Pulmonary artery endothelial cell (primary cell): ENCODE measurements at places on chromosomes 7 and 10.
A peak's percentile ranks its signal among the peaks of the same experiment; 100 is the strongest.

GRCh38 chr10:28839600-28840007 is 162.3 kb downstream of the BAMBI start:
- no peak for DNase-seq

DNA sequence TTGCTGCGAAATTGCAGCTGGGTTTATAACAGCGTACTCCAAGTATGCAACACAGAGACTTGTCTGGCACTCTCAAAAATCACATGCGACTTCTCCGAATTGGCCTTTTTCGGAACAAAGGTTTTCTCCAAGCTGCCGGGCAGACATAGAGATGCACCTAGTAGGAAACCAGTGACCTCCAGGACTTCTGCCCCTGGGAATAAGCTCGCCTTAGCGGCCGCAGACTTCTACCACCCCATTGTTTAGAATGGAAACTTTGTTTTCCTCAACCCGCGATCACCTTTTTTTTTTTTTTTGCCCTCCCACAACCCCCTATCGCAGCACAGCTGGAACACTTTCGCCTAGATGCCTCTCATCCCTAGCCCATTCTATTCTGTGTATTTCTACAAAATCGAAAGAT is 4.9 kb upstream of the HOXA10 start:
- DNase-seq, result no peak

GRCh38 chr7:25260862-25261494 is 32.7 kb upstream of the NPVF start:
- no peak for DNase-seq

DNA sequence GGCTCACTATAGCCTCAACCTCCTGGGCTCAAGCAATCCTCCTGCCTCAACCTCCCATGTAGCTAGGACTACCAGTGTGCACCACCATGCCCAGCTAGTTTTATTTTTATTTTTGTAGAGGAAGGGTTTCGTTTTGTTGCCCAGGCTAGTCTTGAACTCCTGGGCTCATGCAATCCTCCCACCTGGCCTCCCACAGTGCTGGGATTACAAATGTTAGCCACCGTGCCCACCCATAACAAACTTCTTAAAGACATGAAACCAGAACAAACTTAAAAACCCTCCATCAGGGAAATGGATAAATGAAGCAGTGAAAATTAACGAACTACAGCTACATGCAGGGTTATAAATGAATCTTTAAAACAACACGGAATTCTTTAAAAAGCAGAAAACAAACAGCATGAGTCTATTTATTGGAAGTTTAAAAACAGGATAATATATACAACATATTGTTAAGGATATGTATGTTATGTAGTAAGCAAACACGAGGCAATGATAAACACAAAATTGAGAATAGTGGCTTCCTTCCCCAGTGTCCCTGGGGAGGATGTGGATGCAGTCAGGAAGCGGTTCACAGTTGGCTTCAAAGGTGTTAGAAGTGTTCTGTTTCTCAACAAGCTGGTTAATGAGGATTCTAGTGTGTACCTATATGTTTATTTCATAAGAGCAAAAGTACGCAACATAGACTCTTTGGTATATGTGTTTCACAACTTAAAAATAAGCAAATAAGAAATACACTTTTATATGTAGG is 128.2 kb upstream of the IMMP2L start:
- DNase-seq, result no peak

DNA sequence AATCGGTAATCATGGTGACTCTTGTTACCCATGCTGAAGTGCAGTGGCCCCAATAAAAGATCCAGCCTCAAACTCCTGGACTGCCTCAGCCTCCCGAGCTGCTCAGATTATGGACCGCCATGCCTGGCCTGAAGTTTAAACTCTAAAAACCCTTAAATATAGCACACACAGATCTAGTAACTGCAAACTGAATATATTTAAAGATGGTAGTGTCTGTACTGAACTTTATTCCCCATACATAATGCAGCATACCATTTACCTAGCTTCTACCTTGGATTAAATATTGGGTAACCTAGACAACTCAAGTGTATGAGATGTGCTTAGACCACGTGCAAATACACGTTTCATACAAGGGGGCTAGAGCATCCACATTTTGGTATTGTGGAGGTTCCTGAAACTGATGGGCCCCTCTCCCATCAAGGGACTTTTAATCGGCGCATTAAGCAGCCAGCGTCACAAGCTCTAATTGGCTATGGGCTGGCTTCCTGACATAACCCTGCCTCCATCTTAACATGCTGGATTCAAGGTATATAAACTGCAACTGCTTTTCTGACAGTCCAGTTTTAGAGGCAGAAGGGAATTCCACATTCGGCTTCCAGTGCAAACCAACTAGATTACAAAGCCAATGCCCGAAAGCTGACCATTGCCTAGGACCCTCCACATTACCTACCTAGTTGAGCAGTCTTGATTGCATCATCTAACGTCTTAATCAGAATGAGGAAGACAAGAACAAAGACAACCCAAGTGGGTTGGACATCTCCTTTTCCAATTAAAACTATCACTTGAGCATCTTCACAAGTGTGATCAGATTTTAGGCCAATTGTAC is 13.0 kb downstream of the HNRNPA2B1 start:
- no peak for DNase-seq

- DNase-seq, result no peak
Observed at GRCh38 chr10:3747248-3747960, 37.6 kb downstream of the KLF6 start.

GRCh38 chr10:60222047-60222446 is 167.6 kb downstream of the ANK3 start:
- no peak for DNase-seq

DNA sequence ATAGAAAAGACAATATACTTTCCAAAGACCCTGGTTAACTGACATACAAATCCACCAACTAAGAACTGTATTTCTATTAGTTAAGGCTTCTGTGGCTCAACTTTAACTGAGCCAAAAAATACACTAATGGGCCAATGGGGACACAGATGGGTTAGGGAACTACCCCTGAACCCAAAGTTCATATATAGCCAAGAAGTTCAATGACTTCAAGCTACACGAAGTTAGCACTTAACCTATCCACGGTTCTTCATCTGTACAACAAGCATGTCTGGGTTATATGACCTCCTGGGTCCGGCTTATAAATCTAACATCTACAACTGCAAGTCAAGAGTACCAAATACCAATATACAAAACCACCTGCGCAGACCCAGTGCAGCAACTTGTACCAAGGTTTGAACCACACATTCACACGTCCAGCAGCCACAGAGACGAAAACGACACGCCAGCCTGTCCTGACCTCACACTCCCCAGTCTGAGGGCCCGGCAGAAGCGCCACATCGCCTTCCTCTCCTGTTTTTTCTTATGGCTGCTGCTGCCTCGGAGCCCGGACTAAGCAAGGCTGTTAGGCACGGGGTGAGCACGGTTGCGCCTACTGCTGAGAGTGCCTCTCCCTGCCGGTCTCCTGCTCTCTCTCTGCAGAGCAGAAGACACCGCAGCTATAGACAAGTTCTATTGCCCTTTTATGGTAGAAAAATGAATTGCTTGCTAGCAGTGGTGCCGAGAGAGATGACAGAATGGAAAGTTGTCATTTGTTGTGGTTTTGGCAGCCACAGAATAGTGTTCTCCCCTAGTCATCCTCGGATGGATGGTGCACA is 86.3 kb downstream of the RNF216 start:
- DNase-seq, result no peak

GRCh38 chr10:62016623-62017490 is 115.4 kb downstream of the ARID5B start:
- DNase-seq, result no peak

- no peak for DNase-seq
Observed at GRCh38 chr7:83053965-83054364, 108.7 kb downstream of the PCLO start.

DNA sequence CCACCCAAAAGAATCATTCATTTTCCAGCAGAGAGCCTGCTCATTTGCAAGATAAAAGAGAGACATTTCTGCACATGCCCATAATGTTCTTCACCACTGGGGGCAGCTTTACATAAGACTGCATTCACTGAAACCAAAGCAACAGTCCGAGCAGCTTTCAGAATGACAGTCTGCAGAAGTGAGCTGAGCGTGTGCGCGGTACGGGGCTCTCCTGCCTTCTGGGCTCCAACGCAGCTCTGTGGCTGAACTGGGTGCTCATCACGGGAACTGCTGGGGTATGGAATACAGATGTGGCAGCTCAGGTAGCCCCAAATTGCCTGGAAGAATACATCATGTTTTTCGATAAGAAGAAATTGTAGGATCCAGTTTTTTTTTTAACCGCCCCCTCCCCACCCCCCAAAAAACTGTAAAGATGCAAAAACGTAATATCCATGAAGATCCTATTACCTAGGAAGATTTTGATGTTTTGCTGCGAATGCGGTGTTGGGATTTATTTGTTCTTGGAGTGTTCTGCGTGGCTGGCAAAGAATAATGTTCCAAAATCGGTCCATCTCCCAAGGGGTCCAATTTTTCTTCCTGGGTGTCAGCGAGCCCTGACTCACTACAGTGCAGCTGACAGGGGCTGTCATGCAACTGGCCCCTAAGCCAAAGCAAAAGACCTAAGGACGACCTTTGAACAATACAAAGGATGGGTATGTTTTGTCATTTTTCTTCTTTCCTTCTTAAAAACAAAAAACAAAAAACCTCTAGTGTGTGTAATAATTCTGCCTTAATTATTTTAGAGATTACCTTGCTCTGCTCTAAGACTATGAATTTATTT is at the start of gene LRRTM3:
LRRTM3 (plus strand) TSS at position 141 of the 820 bp plus-strand sequence.
- DNase-seq, result peak; percentile 3

- DNase-seq, result no peak
Observed at GRCh38 chr10:116470768-116471415, 43.2 kb downstream of the PNLIPRP3 start.

DNA sequence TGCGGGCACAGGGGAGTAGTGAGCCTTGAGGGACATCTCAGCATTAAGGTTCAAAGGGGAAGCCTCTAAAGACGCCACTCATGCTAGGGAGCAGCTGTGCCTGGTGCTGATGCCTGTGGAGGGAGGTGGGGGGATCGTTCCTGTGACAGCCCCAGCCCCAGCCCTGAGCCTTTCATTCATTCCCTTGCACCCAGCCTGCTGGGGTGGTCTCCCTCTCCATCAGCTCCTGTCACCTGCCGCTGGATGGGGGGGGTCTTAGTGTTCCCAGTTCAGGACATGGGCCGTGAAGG is 11.6 kb downstream of the ZNF316 start:
- DNase-seq, result no peak

- DNase-seq, result no peak
Observed at GRCh38 chr7:157004521-157005455, 5.7 kb downstream of the MNX1 start.

- DNase-seq, result no peak
Observed at GRCh38 chr10:8321990-8322389, 267.5 kb downstream of the GATA3 start.

DNA sequence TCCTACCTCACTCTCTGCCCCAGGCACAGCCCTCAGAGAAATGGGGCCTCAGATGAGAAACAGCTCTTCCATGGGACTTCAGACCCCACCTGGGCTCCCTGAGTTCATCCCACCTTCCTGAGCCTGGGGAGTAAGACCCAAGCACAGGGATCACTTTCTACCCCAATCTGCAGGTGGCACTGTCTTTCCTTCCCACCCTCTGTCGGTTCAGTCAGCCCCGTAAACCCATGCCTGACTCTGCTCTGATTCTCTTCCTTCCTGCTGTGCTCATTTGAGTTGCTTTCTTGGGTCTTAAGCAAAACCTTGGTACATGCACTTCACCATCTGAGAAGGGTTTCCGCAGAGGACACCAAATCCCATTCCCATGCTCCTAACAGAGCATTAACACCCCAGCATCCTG is 306.4 kb upstream of the CDC14C start:
- DNase-seq, result no peak

DNA sequence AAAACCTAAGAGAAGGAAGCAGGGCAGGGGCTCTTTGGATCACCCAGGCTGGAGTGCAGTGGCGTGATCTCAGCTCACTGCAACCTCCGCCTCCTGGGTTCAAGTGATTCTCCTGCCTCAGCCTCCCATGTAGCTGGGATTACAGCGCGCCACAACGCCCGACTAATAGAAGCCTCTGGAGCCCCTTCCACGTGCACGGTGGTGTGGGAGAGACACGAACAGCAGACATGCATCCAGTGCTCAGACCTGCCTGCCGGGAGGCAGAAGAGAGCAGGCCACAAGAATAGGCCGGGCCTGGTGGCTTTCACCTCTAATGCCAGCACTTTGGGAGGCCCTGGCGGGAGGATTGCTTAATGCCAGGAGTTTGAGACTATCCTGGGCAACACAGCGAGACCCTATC is 96.3 kb downstream of the PRPF18 start:
- DNase-seq, result no peak

DNA sequence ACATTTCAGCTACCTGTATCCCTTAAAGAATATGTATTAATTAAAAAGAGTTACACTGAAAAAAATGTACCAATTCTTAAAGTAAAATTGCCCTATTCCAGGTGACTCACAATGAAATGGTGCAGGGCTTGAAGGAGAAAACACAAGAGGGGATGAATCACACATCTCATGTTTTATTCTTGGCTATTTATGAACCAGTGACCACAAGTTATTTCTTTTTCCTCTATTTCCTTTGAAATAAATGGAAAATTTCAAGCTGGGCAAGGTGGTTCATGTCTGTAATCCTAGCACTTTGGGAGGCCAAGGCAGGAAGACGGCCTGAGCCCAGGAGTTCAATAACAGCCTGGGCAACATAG is 106.8 kb downstream of the UBE2H start:
- no peak for DNase-seq

DNA sequence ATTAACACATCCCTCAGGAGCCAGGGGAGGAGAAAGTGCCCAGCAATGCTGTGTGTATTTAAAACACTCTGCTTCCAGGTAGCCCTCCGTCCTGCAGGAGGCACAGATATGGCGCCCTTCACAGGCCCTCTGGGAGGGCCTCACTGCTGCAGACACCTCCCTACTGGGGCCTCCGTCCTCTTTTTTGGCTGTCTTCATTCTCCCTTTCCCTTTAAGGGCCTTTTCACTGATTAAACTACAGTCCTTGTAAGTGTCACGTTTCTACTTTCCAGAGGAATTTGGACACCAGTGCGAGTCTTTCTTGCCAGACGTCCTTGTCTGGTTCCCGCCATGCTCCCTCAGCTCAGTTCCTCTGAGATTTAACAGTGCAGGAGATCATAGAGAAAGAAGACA is 39.7 kb upstream of the MKRN1 start:
- no peak for DNase-seq

DNA sequence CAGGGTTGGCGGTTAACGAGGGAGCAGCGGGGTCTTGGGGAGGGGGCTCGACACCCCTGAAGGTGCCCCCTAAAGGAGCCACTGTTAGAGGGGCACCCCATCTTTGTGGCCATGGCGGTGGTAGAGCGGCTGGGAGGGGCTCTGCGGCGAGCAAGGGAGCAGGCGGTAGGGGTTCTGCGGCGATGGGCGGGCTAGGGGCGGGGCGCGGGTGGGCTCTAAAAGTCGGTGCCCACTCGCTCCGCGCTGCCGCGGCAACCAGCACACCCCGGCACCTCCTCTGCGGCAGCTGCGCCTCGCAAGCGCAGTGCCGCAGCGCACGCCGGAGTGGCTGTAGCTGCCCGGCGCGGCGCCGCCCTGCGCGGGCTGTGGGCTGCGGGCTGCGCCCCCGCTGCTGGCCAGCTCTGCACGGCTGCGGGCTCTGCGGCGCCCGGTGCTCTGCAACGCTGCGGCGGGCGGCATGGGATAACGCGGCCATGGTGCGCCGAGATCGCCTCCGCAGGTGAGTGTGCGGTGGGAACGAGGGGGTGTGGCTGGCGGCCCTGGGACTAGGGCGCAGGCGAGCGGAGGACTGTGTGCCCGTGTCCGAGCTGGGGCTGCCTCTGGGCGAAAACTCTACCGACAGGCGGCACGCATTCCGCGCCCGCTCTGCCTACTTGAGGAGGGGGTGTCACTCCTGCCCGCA is at the start of gene MEST:
MEST (plus strand) TSS at position 245 of the 682 bp plus-strand sequence; CDS start at position 474, 229 bp downstream.
- DNase-seq, result no peak

GRCh38 chr10:79241990-79242619 is 105.2 kb upstream of the PPIF start:
- DNase-seq, result no peak

GRCh38 chr7:65946904-65947303 is 35.1 kb downstream of the GUSB start:
- peak; percentile 24 for DNase-seq
